GM03348 (cell line): ENCODE measurements at places on chromosomes 7 and 10.

GRCh38 chr10:581776-582330 is 107.6 kb downstream of the DIP2C start:
- no peak for DNase-seq

- no peak for DNase-seq
Measured at GRCh38 chr7:22569586-22570321, 69.8 kb upstream of the STEAP1B start.

GRCh38 chr10:6108631-6109443 is 20.0 kb downstream of the RBM17 start:
- peak; percentile 56 for DNase-seq

GRCh38 chr7:78578686-78579085 is 780.1 kb downstream of the PHTF2 start:
- no peak for DNase-seq

DNA sequence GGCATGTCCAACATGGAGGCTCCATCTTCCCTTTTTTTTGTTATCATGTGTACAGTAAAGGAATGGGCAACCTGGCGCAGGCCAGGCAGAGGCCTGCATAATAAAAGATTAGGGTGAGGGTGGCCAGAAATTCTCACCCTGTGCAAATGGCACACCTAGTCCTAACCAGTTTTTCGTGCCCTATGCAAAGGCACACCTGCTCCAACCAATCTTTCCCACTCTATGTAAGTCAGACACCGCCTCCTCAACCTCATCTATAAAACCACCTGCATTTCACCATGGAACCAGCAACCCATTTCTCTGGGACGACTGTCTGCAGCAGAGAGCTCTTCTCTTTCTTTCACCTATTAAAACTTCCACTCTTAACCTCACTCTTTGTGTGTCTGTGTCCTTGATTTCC is 16.1 kb downstream of the TBATA start:
- no peak for DNase-seq
